ENCODE measurements at places on chromosomes 2 and 18.

GRCh38 chr2:24238158-24238557 is 63.3 kb downstream of the FAM228A start:
- no peak for DNase-seq

GRCh38 chr2:159111346-159111927 is 143.0 kb downstream of the TANC1 start:
- DNase-seq, result no peak

- DNase-seq, result peak; percentile 75
Observed at GRCh38 chr2:152523091-152523490, 188.1 kb downstream of the FMNL2 start.

DNA sequence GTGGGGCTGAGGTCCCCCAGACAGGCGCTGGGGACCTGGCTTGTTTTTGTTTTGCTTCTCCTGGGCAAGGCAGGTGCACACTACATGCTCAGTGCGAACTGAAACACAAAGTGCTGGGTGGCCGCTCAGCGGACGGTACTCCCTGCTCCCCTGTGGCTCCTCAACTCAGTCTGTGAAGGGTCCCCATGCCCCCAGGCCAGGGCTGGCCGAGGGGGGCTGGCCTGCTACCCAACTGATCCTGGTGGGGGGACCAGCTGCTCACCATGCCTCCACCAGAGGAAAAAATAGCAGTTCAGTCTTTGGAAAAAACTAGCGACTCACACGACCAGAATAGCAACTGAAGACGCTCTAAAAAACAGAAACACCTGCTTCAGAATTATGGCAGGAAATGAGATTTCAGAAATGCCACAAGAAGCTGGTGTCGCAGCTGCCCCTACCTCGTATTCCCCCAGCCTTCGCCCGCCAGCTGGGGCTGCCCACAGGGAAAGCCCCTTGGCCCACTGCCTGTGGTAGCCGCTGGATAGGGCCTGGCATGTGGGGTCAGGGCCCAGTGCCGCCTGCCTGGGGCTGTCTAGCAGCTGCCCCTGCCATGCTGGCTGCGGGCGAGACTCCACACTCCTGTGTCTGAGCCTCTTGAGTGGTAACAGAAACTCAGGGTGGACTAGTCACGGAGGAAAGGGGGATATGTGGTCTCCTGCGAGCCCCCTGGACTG is 43.7 kb downstream of the MEX3C start:
- no peak for DNase-seq

GRCh38 chr2:199861132-199861774 is 10.3 kb upstream of the FTCDNL1 start:
- peak; percentile 15 for DNase-seq

- DNase-seq, result peak; percentile 93
Observed at GRCh38 chr2:195411219-195411687, 245.8 kb upstream of the SLC39A10 start.

DNA sequence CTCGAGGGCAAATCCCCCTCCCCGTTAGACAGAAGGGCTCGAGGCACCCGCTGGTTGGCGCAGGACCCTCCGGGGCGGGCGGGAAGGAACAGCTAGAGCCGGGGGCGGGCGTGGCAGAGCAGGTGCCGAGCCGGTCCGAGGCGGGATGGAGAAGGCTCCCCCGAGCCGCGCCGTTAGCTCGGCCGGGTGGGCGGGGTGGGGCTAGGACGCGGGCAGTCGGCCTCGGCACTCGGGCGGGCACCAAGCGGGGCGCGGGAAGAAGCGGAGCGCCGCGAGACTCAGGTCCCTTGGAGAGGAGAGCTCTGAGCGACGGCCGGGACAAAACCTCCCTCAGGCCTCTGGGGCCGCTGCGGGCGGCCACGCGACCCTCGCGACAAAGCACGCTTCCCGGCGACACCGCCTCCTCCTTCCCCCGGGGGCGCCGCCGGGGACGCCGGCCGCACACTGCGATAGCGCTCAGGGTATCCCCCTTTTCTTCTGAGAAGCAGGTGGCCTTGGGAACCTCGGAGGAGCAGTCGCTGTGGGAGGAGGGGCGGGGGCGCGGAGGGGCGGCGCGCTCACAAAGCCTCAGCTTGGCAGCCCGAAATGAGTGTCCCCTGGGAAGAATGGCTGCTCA is 721 bp downstream of the FHOD3 start:
- peak; percentile 41 for DNase-seq

- no peak for DNase-seq
Observed at GRCh38 chr2:151287513-151288250, 1.8 kb downstream of the NMI start.

DNA sequence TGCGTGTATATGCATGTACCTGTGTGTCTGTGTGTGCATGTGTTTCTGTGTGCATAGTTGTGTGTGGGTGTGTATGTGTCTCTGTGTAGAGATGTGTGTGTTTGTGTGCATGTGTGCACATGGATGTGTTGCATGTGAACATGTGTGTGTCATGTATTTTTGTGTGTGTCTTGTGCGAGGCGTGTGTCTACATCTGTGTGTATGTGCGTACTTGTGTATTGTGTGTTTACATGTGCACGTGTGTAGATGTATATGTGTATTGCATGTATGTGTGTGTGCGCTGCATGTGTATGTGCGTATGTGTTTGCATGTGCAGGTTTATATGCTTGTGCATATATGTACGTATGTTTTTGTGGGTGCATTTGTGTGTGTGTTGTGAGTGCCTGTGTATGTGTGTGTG is 735.2 kb downstream of the GALR1 start:
- no peak for DNase-seq

DNA sequence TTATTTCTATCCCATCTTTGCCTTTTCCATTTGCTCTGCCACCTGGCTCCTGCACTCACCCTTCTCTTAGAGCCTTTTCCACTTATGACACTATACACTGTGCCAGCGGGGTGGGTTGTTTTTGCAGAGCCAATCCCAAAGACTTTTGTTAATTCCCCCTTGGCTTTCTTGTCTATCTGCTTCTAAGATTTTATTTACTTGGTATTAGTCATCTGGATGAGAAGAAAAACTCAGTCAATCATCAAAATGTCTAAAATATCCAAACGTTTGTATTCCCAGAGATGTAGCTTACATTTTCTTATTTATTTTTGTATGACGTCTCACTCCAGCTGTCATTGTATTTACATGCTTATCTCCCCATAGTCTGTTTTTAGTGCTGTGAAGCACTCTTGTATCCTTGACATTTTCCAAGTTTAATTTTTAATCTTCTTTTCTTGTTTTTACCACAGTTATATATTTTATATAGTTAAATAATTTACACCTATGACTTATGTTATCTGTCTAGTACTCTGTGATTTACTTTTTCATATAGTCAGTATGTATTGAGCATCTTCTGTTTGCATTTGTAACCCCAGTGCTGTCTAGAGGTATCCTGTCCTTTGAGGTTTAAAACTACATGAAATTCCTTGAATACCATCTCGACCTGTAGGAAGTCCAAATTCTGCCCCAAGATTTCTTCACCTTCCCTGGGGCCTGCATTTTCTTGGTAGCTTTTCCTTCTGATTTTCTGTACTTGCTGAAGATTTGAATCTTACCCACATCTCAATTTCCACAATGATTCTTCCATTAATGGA is 55.1 kb downstream of the COL4A3 start:
- DNase-seq, result no peak

GRCh38 chr18:58862851-58863538 is 1.7 kb upstream of the ZNF532 start:
- DNase-seq, result peak; percentile 62

- DNase-seq, result no peak
Observed at GRCh38 chr2:74381751-74382150, 1.6 kb upstream of the DCTN1 start.

DNA sequence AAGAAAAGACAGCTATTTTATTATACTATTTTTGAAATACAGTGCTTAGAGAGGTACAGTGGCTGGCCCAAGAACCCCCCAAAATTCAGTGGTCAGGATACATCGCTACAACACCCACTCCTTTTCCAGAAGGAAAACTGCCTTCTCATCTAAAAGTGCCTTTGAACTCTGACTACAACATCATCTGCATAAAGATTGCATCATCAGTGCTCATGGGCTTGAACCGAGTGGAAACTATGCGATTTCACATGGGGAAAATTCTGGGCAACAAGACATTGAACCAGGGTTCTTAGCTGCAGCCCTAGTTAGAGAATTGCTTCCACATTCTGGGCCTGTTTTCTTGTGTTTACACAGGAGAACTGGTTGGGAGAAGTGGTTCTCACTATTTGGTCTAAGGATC is 294.6 kb upstream of the SLC14A2 start:
- no peak for DNase-seq

DNA sequence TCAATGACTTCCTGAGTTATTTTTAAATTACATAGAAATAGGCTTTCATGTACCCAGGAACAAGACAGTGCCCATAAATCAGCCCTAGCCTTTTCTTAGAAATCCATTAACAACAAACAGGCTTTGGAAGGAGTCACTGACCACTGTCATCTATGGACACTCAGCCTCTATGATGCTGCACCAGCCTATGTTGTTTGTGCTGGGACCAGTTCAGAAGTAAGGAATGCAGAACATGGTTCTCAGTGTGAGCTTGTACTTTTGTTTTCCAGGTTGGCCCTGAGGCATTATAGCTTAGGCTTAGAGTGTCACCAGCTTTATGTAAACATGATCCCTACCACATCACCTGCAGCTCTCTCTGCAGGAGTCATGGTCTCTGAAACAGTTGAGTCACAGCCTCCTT is 335.7 kb upstream of the CDH7 start:
- DNase-seq, result peak; percentile 2

- no peak for DNase-seq
Observed at GRCh38 chr2:167181688-167182087, 293.4 kb downstream of the XIRP2 start.

DNA sequence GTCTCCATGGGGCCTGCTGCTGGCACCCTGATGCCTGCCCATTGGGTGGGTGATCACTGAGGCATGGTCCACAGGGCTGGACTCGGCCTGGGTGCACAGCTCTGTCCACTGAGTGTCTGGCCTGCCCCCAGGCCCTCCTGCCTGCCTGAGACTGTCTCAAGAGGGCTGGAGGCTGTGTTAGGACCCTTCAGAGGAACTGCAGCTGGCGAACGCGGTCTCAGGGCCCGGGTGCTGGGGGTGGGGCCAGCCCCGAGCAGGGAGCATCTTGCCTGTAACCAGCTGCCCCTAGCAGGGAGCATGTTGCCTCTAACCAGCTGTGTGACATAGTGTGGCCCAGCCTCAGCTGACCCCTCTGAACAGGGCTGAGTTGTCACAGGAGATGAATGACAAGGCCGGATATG is 50.0 kb downstream of the TWIST2 start:
- no peak for DNase-seq

GRCh38 chr2:209581040-209581439 is 157.2 kb downstream of the MAP2 start:
- no peak for DNase-seq

DNA sequence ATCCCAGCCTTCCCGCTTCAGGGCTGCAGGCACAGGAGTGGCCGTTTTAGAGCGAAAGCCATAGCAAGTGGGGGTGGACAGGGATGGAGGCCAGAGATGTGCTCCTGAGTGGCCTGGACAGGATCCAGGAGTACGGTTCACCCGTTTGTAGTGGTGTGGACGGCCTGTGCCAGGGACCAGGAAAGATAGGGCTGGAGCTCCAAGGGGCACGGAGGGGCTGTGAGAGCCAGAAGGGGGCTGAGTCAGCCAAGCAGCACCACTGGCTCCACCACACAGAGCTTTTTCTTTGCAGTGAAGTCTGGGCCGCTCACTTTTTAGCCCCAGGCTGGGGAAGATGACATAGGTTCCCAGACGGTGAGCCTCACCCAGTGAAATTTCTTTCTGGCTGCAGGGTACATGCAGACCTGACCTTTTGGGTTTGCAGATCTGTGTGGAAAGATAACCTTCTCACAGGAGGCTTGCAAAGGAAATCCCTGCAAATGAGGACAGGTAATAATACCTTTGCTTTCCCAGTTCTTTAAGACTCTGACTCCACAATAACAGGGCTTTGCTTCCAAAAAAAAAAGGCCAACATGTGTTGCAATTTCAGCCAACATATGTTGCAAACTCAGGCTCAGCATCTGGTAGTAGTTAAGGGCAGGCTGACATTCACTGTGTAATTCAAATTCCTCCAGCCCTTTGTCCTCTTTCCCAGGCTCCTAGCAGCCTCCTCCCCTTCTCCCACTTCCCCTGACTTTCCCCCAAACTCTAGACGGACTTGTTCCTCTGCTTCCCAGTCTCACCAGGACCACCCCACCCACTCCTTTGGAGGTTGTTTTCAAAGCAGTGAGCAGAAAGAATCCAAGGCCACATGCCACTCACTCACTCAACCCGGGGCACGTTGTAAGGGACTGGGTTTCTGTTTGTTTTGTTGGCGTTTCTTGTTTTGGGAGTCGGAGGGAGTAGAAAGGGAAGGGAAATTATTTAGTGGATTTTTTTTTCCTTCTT is 20.3 kb upstream of the LAPTM4A start:
- DNase-seq, result peak; percentile 94

DNA sequence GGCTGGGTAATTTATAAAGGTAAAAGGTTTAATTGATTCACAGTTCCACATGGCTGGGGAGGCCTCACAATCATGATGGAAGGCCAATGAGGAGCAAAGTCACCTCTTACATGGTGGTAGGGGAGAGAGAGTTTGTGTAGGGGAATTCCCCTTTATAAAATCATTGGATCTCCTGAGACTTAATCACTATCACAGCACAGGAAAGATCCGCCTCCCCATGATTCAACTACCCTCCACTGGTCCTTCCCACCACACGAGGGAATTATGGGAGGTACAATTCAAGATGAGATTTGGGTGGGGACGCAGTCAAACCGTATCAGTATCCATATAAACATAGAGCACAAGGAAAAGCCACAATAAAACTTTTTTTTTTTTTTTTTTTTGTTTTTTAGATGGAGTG is 172.6 kb upstream of the PIEZO2 start:
- DNase-seq, result peak; percentile 73

GRCh38 chr2:129233166-129233565 is 746.3 kb upstream of the RAB6C start:
- DNase-seq, result no peak

GRCh38 chr18:56200381-56200911 is 437.9 kb downstream of the TXNL1 start:
- DNase-seq, result peak; percentile 79

DNA sequence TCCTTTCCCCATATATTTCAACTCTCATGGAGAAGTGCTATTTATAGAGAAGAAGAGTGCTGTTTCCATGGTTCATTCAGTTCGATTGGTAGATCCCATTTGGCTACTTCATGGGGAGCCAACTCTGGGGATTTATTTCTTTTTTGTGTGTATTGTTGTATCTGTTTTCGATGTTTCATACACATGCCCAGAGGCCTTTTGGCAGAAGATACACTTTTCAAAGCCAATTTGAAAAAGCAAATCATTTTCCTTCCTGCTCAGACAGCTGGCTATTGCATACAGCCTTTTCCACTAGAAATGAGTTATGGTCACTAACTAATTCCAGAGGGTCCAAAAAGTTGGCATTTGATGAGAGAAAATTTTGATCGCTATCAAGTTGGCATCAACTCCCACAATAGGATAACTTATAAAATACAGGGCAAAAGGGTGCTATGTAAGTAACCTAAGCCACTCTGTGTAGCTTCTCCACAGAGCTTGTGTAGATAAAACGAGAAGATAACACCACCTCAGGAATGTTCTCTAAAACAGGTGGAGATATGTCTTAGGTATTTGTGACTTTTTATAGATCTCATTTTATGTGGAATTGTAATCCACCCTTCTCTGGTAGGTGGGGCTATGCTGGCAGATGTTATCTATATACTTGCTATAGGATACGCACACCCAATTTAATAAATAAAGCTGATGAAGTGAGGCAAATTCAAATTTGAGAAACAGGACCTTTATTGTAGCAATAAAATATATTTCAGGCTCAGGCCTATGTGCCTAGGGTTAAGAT is 798.5 kb downstream of the SATB2 start:
- peak; percentile 1 for DNase-seq
